ENCODE measurements at places on chromosomes 3 and 15.

DNA sequence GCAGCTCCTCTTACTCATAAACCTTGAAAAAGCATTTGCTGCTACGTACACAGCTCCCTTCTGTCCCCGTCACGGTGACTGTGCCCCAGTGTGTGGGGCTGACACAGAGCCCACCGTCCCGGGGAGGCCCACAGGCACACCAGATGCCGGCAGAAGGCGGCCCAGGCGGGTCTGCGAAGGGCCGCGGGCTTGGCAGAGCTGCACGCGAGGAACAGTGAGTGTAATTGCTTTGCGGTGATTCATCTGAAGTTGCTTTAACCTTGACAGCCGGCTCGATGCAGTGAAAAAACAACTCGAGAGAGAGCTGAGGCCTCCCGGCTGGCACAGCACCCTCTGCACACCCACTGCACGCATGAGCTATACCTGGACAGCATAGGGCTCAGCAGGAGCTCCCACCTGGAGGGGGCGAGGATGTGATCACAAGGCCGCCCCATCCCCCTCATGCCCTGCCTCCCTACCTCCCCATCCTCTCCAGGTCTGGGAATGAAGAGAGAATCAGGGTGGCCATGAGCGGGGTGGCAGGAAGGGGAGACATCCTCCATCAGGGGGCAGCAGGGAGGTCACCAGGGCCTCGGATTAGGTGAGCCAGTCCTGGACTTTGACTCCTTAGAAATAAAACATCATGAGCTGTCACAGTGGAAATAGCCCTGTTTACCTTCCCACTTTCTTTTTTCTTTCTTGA, 172.7 kb downstream of the MEGF11 start:
- DNase-seq, result peak; percentile 61

DNA sequence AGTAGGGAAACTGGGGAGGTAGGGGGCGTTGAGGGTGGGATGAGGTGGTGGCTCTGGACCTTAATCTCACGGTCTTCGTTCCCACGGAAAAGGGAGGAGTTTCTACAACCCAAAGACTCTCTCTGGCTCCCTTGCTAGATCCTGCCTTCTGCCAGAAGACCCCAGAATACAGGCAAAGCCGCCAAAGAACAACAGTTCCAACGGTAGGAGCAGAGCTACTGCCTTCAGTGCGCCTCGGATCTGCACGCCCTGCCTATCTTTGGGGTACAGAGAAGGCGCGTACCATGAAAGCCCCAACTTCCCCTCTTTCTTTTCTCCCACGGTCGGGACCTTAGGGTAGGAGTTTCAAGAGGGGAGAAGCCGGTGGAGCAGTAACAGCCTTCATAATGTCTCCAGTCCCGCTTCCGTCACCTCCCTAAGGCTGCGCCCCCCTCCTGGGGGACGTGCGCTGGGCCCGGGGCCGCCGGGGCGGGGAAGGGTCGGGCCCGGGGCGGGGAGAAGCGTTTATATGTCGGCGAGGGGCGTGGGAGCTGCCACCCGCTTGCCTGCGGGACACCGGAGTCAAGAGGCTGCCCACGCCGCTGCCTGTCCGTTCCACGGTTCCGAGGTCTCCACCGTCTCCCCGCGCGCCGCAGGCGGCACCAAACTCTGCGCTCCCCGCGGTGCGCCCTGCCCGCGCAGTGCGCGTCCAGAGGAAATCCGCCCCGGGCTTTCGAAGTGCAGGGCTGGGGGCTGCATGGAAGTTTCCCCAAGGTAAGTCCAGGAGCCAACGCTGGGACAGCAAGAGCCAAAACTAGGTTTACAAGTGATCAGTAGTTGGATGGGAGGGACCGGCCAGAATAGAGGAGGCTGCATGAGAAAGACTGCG, at the start of gene COL6A6:
COL6A6 (plus strand) TSS at position 533 of the 868 bp plus-strand sequence. CDS start 43,188 bp downstream, outside the sequence.
- peak; percentile 19 for DNase-seq

DNA sequence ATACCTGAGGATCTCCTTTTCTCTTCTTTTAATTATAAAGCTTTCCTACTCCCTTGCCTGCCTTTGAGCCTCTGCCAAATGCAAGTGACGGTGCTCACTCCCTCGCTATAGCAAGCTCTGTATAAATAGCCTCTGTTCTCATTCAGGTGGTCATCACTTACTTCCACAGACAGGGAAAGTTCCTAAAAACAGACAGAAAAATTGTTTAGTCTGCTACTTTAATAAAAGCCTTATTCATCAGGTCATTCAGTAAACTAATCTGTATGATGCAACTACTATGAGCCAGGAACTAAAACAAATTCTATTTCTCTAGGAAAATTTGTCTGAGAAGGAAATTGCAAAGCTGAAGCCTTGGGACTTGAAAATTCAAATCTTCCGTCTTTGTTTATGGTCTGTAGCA, 10.2 kb upstream of the DLG1 start:
- DNase-seq, result peak; percentile 42

DNA sequence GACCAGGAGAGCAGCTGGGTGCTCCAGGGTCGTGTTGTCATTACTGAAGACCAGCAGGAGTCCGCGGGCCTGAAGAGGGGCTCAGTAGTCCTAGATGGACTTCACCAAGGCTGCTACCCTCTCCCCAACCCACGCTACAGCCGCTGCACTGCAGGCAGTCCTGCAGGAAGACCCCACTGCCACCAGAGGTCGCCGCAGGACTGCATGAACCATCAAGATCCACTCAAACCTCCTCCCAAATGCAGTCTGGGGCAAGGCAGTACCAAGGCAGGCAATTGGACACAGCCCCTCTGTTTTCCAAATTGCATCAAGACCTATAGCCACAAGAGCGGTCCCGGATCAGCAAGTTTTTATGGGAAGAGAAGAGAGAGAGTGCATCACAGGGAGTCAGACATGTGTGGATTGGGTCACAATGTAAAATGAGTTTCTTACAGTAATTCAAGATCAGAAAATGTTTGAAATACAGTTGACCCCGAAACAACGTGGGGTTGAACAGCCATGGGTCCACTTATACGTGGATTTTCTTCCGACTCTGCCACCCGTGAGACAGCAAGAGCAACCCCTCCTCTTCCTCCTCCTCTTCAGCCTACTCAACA, 46.7 kb downstream of the DZIP1L start:
- DNase-seq, result peak; percentile 88

- no peak for DNase-seq
These were observed 190.4 kb upstream of the BCL6 start for GRCh38 chr3:187935623-187936156.

GRCh38 chr3:5694266-5694665, 506.8 kb downstream of the EDEM1 start:
- DNase-seq, result no peak

GRCh38 chr15:99445272-99445850, 120.4 kb upstream of the MEF2A start:
- no peak for DNase-seq

DNA sequence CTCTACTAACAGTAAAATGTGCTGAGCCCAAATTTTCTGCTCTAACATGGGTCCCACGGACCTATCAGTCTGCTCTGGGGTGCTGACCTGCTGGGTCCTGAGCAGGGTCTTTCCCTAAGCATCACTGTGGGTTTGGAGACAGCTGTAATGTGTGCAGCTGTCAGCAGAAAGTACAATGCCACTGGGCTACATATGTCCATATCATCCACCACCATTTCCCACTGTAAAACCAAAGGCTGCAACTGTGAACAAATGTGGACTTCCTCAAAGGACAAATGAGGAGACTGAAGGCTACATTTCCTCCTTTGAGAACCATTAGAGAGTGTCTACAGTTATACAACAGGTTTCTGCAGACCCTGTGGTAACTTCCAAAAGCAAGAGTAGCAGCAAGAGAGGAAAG, 33.8 kb upstream of the IP6K2 start:
- DNase-seq, result no peak

DNA sequence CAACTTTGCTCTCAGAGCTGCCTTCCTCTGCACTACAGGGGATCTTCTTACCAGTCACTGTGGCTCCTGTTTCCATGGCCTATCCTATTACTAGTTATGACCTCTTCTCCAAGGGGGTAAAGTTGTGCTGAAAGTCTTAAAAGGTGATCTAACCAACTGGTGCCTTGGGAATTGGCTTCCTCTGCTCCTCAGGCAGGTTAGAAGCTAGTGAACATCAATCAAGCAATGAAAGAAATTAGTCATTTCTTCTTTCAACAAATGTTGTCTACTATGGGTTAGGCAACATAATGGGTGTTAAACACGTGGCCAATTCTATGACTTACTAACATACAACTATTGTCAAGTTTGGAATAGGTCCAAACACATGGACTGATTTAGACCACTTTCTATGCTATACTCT, 571.4 kb upstream of the NAALADL2 start:
- DNase-seq, result no peak

DNA sequence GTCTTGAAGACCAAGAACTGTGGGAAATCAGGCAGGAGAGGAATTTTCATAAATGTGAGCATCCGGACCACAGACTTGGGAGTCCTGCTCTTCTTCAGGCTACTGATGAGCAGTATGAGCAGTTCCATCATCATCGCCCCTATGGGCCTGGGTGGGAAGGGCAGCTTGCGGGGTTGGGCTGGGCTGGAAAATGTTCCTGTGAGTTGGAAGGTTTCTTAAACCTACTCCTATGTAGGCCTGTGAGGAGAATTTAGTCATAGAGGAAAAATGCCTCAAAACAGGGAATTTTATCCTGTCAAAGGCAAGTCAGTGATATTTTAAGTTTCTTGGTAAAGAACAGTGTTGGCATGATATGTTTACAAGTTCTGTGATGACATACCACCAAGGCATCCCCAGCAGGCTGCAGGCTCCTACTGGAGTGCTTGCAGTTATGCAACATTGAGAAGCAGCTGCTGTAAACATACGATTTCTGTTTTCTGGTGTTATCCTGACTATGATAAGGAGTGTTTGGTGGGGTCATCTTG, 10.3 kb downstream of the MASP1 start:
- DNase-seq, result peak; percentile 93

DNA sequence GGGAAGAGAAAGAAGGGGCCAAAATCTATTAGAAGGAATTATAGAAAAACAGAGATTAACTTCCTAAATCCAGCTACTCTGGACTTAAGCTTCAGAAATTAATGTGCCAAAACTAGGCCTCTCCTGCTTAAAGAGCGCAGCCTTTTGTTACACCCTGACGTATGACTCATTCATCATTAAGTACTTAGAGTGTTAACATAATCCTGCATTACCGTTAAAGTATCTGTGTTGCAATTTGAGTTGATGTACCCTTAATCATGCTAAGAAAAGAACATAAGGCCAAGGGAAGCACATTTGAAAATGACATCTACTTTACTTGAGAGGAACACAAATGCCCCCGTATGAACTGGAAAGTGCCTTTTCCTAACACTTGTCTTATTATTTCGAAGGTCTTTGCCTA, 7.9 kb downstream of the HTR3D start:
- no peak for DNase-seq

DNA sequence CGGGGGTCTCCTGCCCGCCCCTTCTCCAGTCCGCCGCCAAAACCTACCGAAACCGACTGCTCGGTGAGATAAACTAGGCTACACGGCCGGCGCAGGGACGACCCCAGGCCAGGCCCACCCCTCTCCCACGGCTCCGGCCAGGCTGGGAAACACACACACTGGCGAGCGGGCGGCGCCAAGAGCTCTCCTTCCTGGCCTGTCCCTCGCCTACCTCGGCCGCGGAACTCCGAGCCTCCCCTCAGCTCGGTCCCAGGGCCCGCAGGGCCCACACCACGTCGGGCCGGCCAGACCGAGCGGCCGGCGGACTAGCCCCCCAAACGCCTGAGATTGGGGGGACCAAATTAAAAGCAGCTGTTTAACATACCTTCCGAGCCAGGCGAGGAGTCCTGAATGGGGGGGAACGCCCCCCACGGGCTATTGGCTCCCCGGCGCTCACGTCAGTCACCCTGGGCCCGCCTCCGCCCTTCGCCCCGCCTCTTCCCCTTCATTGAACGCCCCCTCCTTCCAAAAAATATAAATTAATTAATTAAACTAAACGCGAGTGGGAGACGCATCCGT, 4.0 kb upstream of the SIN3A start:
- peak; percentile 86 for DNase-seq

- DNase-seq, result no peak
These were observed 186.9 kb downstream of the ARRDC4 start for GRCh38 chr15:98147415-98147814.

- no peak for DNase-seq
These were observed 62.4 kb upstream of the MBNL1 start for GRCh38 chr3:152206243-152206760.

- no peak for DNase-seq
These were observed 5.7 kb upstream of the IQGAP1 start for GRCh38 chr15:90382320-90382719.

- no peak for DNase-seq
These were observed 221.2 kb upstream of the ALCAM start for GRCh38 chr3:105145511-105145910.

- no peak for DNase-seq
These were observed 8.0 kb downstream of the IP6K2 start for GRCh38 chr3:48709051-48709461.

- DNase-seq, result peak; percentile 82
These were observed 4.1 kb upstream of the SKOR1 start for GRCh38 chr15:67820992-67821783.

- DNase-seq, result peak; percentile 89
These were observed 995 bp upstream of the LRRK1 start for GRCh38 chr15:100918034-100918689.

DNA sequence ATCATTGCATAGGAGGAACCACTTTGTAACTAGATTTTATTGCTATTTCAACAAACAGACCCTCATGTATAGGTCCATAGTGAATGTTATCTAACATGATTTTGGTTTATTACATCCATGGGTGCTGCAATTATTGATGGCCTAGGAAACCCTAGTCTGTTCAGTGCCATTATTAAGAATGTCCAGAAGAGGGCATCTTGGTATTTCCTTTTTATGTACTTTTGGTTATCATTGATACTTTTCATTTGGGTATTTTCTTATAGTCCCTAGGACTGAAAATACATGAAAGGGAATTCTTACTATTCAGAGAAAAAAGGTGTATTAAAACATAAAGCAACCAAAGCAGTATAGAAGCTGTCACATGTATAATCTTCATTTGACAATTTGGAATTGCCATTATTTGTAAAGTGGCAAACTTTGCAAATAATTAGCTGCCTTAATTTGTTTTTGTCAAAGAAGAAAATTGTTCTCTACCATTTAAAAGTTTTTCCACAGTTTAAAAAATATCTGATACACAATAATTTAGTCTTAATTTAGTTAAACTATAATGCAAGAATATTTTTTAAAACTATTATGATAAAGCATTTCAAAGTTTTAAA, 48.7 kb downstream of the CNOT10 start:
- DNase-seq, result peak; percentile 41

DNA sequence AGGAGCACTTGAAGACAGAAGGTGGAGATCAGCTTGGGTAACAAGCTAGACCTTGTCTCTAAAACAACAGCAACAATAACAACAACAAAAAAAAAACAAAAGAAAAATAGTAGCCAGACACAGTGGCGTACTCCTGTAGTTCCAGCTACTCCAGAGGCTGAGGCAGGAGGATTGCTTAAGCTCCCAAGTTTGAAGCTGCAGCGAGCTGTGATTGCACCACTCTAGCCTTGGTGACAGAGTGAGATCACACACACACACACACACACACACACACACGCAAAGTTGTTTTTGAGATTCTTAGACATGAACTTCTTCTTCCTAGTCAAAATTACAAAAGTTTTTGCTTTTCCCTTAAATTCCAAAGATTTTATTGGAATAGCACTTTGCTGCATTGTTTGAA, 93.0 kb upstream of the IGSF10 start:
- no peak for DNase-seq
